ENCODE measurements at places on chromosomes 5 and 9.

GRCh38 chr9:71004196-71004595, 117.2 kb downstream of the TRPM3 start:
- no peak for DNase-seq

DNA sequence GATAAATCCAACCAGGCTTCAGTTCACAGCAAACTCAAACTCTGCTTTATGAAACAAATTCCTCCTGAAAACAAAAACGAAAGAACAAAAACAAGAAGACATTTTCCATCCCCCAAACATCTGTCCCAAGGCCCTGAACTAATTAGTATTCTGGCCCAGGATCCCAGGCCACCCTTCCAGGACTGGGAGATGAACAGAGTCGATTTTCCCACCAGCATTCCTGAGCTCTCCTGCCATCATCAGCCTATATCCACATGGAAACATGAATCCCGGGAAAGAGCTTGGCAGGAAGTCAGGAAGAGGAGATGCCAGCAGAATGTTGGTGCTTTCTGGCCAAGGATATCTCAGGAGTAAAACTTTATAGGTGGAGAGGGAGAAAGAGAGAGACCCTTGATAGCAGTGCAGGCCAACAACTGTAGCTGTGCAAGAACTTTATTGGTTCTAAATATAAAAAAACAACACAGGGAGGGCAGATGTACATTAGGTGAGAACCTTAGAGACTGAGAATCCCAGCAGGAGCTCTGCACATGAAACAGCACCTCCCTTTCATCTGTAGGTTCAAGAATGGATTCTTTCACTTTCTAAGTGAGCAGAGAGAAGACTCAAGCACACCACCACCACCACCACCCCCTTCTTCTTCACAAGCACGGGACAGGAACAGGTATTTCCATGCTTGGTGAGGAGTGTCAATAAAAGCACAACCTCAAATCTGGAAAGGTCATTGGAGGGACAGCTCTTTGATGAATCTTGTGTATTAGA, 190.7 kb upstream of the TAS2R1 start:
- no peak for DNase-seq

GRCh38 chr5:77181173-77181572, 29.3 kb upstream of the PDE8B start:
- no peak for DNase-seq

- no peak for DNase-seq
Observed at GRCh38 chr5:9479361-9479760, 66.5 kb downstream of the SEMA5A start.

DNA sequence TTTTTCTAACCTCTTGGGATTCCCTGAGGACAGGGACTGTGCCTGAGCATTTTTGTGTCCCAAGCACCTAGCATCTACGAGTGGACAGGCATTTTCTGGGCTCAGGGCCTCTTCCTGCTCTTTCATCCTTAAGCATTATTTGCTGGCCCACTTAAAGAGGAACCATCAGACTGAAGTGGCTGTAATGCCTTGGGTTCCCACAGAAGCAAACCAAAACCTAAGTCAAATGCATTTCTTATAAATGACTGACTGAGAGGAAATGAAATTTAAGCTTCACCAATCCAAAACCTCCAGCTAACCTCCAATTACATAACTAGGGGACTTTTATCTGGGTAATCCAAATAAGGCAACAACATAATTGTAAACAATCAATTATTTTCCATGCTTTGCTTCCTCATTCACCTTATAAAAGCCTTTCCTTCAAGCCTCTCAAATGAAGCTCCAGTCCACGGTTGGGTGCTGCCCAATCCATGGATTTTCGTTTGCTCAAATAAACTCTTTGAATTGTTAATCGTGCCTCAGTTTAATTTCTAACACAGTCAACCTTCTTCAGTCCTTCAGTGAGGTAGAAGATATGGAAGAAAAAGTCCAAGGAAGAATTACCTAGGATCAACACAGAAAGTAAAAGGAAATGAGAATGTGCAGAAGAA, 25.3 kb upstream of the SLC31A2 start:
- no peak for DNase-seq

All from NCI-H2107 (cell line).